ENCODE measurements at places on chromosomes 1 and 21.

- DNase-seq, result no peak
These were observed 559.6 kb upstream of the DAB1 start for GRCh38 chr1:57983441-57983840.

DNA sequence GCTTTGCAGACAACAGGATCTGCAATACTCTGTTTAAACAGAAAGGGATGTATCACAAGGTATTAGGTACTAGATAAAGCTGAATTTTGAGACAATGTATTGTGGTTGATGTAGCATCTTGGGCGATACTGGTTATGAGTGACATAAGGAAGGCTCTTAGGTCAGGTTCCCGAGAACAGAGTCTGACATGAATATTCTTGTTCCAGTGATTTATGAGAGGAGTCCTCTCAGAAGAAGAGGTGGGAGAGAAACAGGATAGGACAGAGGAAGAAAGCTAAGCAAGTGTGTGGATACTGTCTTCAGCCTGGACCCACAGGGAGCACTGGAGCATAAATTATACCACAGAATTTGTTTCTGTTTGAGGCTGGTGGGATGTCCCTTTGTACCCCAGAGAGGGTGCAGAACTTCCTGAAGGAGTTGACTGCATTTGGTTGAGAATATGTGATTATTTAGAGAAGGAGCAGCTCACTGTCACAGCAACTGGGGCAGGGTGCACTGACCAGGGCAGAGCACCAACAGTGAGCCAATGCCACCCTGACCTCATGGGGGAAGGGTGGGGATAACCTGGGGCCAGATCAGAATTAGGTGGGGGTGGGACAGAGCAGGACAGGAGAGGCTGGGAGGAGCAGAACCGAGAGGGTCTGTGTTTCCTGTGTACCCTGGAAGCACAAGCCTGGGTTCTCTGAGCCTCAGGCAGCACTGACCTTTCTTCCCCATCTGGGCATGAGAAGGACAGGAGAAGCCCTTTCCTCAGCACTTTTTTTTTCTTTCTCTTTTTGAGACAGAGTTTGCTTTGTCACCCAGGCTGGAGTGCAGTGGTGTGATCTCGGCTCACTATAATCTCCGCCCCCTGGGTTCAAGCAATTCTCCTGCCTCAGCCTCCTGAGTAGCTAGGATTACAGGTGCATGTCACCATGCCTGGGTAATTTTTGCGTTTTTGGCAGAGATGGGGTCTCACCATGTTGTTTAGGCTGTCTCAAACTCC is 36.3 kb upstream of the SLC6A9 start:
- no peak for DNase-seq

GRCh38 chr1:220990427-220991339 is 111.4 kb downstream of the HLX start:
- no peak for DNase-seq

DNA sequence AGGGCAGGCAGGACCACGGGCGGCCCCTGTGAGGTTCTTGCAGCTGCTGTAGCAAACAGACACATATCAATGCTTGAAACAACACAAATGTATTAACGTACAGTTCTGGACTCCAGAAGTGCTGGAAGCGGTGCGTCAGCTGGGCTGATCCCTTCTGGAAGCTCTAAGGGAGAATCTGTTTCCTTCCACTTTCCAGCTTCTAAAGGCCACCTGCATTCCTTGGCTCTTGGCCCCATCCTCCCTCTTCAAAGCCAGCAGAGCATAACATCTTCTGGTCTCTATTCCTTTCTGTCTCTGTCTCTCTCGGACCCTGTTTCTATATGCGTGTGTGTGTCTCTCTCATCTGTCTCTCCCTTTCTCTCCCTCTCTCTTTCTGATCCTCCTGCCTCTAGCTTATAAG is 102.3 kb downstream of the SPSB1 start:
- no peak for DNase-seq

GRCh38 chr1:38788341-38789336 is 70.9 kb downstream of the RRAGC start:
- no peak for DNase-seq

DNA sequence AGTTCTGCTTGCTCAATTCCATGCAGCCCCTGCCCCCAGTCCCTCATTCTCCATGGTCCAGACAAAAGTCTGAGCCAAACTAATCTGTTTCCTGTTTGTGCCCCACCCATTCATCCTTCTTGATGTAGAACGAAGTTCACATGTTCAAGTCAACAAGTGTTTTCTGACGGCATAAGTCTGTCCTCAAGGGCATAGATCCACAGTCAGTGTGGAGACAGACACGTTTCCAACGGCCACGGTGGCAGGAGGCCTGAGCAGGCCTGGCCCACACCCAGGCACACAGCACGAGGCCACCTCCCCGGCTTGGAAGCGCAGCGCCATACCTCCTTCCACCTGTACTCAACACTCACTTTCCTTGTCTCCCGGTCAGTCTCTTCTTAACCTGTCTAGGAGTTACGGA is 16.1 kb downstream of the ADORA1 start:
- DNase-seq, result no peak

- DNase-seq, result no peak
These were observed 27.9 kb downstream of the S1PR1 start for GRCh38 chr1:101264697-101265096.

GRCh38 chr1:197638316-197638715 is 137.0 kb downstream of the DENND1B start:
- no peak for DNase-seq

GRCh38 chr21:25757531-25757930 is 22.8 kb downstream of the GABPA start:
- no peak for DNase-seq

DNA sequence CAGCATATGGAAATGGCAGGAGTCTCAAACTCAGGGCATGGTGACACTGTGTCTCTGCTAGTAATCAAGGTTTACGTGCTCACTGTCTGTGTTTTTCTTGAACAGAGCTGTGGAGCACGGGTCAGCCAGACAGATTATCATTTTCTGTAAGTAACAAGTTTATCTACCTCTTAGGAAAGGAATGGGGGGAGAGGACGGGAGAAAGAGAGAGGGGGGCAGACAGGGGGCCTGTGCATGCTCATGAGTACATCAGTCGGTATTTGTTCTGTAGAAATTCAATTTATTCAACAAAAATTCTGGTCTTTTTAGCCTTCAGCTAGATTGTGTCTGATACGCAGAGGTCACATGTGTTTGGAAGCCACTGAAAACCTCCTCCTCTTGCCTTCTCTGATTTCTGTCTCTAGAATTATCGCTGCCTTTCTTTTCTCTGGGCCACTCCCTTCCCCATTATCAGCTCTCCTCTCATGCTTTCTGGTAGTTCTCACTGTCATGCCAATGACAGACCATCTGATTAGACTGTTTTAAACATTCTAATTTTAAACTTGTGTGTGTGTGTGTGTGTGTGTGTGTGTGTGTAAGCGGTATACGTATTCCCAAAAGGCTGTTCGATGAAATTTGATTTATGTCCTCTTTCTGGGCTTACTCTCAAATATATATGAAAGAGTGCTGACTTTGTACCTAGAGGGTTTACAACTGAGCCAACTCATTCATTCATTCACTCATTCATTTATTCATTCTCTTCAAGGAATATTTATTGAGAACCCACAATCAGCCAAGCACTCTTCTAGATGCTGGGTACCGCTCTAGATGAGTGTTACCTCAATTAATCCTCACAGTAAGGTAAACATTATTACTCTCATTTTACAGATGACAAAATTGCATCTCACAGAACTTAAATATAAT is 636.9 kb downstream of the KIF26B start:
- DNase-seq, result no peak

DNA sequence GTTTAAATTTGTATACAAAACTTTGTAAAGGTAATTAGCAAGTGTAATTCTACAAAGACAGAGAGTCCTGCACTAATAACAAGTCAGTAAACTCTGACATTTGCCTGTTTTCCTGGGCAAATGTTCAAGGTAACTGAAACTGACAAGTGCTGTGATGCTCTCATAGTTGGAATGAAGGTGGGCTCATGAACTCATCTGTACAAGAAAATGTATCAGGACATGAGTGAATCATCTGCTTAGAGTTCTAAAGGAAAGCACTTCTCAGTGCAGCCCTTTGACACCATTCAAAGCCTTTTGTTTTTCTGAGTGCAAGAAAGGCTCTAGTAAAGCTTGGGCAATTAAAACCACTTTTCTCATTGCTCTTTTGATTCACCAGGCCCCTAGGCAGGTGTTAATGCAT is 91.5 kb downstream of the UROD start:
- DNase-seq, result no peak

DNA sequence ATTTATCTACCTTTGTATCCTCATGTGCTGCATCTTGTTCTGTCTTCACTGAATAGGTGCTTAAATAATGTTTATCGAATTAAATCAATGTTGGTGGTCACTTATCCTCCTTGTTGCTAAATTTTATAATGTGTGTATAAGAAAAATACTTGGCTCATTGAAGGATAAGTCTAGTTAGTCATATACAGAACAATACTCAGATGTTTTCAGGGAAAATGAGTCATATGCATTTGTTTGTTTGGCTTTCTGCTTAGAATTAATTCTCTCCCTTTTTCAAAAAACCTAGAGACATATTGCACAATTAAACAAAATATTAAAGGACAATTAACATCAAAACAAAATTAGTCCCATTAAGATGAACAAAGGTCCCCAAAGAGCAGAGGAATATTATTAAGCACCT is 89.0 kb downstream of the UBE2U start:
- DNase-seq, result no peak

- DNase-seq, result no peak
These were observed 13.1 kb downstream of the ACBD6 start for GRCh38 chr1:180489313-180489712.

- no peak for DNase-seq
These were observed 17.6 kb downstream of the SLC2A1 start for GRCh38 chr1:42940851-42941639.

DNA sequence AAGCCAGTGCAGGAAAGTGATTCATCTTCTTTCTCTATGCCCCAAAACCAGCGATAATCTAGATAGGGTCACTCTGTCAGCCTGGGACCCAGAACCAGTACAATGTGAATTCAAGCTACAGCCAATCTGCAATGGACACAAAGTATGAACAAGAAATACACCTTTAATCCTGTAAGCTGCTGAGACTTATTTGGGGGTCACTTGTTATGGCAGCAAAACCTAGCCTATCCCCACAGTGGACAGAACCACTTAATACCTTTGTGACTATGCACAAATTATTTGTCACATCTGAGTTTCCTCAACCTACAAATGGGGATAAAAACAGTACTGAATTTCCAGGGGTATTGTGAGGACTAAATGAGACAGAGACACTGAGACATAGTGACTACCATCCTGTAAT is 50.0 kb downstream of the TMCO4 start:
- DNase-seq, result no peak

DNA sequence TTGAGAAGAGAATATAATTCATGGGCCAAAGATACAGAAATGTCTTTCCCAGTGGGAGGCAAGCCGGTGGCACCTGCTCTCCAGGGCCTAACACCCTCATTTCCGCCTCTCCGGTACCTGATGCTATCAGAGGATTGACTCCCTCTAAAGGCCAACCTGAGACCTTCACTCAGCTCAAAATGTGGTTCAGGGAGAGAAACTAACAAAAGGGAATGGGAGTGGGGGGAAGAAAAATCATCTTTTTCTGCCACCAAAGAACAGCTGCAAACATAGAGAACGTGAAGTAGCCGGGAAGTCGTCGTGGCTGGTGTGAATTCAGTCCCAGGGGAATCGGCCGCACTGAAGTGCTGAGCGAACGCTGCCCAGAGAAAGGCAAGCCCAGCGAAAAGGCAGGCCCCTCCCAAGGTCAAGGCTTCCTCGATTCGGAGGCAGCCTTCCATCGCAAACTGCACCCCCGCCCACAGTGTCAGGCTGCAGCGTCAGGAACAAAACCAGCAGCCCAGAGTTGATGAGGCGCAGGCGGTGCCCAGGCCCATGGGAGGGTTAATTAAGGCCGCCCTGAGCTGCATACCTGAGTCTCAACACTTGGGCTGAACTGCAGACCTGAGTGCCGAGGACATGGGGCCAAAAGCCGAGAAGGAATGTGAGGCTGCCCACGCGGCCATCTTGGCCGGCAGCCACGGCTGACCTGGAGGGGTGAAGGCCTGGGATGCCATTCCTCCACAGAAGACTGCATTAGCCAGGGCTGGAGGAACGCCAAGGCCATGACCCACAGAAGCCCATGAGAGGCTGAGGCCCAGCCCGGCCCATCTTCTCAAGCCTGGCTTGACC is 160.2 kb downstream of the PSMG1 start:
- no peak for DNase-seq

DNA sequence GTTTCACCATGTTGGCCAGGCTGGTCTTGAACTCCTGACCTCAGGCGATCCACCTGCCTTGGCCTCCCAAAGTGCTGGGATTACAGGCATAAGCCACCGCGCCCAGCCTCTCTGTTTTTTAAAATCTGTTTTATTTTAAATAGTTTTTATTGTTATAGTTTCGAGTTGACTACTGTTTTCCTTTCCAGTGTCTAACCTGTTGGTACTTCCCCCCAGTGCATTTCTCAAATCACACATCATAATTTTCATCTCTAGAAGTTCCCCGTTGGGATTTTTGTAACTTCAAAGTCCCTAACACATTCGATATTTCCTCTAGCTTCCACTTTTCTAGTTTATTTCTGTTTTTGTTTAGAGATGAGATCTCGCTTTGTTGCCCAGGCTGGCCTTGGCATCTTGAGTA is 7.5 kb downstream of the HES4 start:
- no peak for DNase-seq

DNA sequence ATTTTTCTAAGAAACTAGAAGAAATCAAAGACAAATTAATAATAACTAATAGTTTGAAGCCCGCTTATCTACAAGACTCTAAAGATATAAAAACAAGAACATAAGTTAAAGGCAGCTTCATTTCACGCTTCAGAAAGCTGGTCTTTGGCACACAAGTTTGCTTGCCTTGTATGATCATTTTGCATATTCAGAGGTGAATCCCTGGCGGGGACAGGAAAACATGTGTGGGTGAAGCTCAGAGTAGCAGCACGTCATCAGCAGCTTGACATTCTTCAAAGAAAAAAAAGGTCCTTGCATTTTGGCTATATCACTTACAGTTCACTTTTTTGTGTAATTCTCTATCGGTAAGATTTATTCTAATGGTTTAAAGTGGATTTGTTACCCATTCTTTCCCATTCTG is 1911.8 kb downstream of the MRPL39 start:
- DNase-seq, result no peak

DNA sequence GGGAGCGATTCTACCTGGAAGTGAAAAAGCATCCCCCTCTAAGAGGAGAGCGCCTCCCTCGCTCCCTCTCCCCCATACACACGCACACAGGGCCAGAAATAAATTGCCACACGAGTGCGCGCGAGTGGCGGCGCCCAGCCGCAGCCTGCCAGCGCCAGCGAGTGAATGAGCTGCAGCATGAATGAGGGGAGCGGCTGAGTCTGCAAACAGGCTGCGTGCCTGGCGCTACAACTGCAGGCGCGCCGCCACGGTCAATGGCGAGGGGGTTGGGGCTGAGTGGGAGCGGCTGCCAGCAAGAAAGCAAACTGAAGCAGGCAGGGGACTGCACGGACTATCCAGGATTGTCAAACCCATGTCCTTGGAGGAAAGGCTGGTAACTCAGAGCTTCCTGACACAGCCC is 2.2 kb downstream of the CAMK1G start:
- DNase-seq, result peak; percentile 28

DNA sequence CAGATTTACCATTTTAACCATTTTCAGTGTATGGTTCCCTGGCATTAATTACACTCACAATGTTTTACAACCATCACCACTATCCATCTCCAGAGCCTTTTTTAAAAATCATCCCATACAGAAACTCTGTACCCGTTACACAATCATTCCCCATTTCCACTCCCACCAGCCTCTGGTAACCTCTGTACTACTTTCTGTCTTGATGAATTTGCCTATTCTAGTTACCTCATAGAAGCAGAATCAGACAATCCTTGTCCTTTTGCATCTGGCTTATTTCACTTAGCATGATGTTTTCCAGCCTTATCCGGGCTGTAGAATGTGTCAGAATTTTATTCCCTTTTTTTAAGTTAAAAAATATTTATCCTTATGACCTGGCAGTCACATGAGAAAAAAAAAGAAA is 33.0 kb downstream of the PGM1 start:
- no peak for DNase-seq
